Esophagus (tissue), 2 donors: ENCODE measurements at places on chromosomes 2 and 18. TPM values are rescaled to one million over a fixed set of nuclear protein-coding genes. Genes with fewer than 3 reads are reported as not detected.

RSAD2 gene
- polyA plus RNA-seq: 0.49 TPM

RPIA gene
- polyA plus RNA-seq: 18.9 TPM

ANKRD12 gene
- 33.0 TPM for polyA plus RNA-seq

PSTPIP2 gene
- polyA plus RNA-seq: 4.2 TPM

CYRIA gene
- 0.47 TPM for polyA plus RNA-seq

SLC8A1 gene
- polyA plus RNA-seq: 0.73 TPM

CFC1 gene
- not detected for polyA plus RNA-seq

SPATA3 gene
- not detected for polyA plus RNA-seq

UGT1A6 gene
- 4.8 TPM for polyA plus RNA-seq

SOWAHC gene
- 23.3 TPM for polyA plus RNA-seq

RGPD3 gene
- polyA plus RNA-seq: 0.06 TPM

YES1 gene
- 15.4 TPM for polyA plus RNA-seq

SERPINB3 gene
- polyA plus RNA-seq: 870 TPM

SLC30A3 gene
- polyA plus RNA-seq: 0.08 TPM

FASTKD2 gene
- polyA plus RNA-seq: 7.3 TPM

PLEKHM3 gene
- 1.7 TPM for polyA plus RNA-seq

LRRC30 gene
- not detected for polyA plus RNA-seq

BMPR2 gene
- polyA plus RNA-seq: 5.2 TPM

C2orf92 gene
- 14.3 TPM for polyA plus RNA-seq

ADAM23 gene
- polyA plus RNA-seq: 2.3 TPM

HNRNPLL gene
- 5.4 TPM for polyA plus RNA-seq

LRATD1 gene
- polyA plus RNA-seq: 25.8 TPM

KLHL14 gene
- polyA plus RNA-seq: 0.16 TPM

VWA3B gene
- 0.02 TPM for polyA plus RNA-seq

TMEFF2 gene
- 0.08 TPM for polyA plus RNA-seq

PTGR3 gene
- 14.4 TPM for polyA plus RNA-seq

WDR12 gene
- 20.6 TPM for polyA plus RNA-seq

DPYSL5 gene
- not detected for polyA plus RNA-seq

IDH1 gene
- 77.4 TPM for polyA plus RNA-seq

PLEKHH2 gene
- polyA plus RNA-seq: 2.6 TPM

HOXD1 gene
- polyA plus RNA-seq: 0.43 TPM

MALT1 gene
- 11.7 TPM for polyA plus RNA-seq

SLC23A3 gene
- polyA plus RNA-seq: 3.4 TPM

CAD gene
- polyA plus RNA-seq: 16.8 TPM

TRABD2A gene
- 0.08 TPM for polyA plus RNA-seq

PSMA8 gene
- polyA plus RNA-seq: 0.04 TPM

SLC38A11 gene
- 0.21 TPM for polyA plus RNA-seq

RTP5 gene
- 0.06 TPM for polyA plus RNA-seq

CFAP65 gene
- not detected for polyA plus RNA-seq

LYPD6 gene
- 0.51 TPM for polyA plus RNA-seq

RGPD5 gene
- polyA plus RNA-seq: 2.9 TPM

PXDN gene
- 1.1 TPM for polyA plus RNA-seq

BCL11A gene
- polyA plus RNA-seq: 8.6 TPM

REG3A gene
- polyA plus RNA-seq: 1.5 TPM

LCT gene
- polyA plus RNA-seq: not detected

TANC1 gene
- polyA plus RNA-seq: 18.1 TPM

STARD6 gene
- polyA plus RNA-seq: not detected

RAB6C gene
- 0.02 TPM for polyA plus RNA-seq

BCL2 gene
- 1.3 TPM for polyA plus RNA-seq

GAL3ST2 gene
- polyA plus RNA-seq: 0.02 TPM

AKAIN1 gene
- polyA plus RNA-seq: not detected

POTEI gene
- not detected for polyA plus RNA-seq

CLEC4F gene
- 0.14 TPM for polyA plus RNA-seq

DRC1 gene
- not detected for polyA plus RNA-seq

TLX2 gene
- polyA plus RNA-seq: 0.01 TPM

CD226 gene
- polyA plus RNA-seq: 0.15 TPM

IL36G gene
- 54.5 TPM for polyA plus RNA-seq

SATB2 gene
- 0.33 TPM for polyA plus RNA-seq

NCL gene
- polyA plus RNA-seq: 84.4 TPM

LOXHD1 gene
- 0.02 TPM for polyA plus RNA-seq
